ENCODE measurements at places on chromosomes 5 and 9. TPM values are rescaled to one million over a fixed set of nuclear protein-coding genes. Genes with fewer than 3 reads are reported as not detected.

DNA sequence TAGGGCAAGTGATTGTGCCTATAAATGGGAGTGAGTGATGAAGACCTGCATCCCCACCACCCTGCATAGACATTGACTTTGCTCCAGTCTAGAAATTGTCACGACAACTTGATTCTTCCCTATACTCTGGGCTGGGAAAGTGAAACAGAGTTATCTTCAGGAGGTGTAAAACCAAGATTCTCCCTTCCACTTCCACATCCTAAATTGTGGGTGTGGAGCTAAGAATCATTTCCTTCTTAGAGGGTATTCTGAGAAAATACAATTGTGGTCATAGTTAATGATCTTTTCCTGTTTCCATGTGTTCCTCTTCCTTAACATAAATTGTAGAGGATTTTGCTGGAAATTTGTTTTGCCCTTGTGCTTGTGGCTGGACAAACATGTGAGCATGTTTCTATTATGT lies 96.8 kb upstream of the PJA2 start:
- DNase-seq: no peak

DNA sequence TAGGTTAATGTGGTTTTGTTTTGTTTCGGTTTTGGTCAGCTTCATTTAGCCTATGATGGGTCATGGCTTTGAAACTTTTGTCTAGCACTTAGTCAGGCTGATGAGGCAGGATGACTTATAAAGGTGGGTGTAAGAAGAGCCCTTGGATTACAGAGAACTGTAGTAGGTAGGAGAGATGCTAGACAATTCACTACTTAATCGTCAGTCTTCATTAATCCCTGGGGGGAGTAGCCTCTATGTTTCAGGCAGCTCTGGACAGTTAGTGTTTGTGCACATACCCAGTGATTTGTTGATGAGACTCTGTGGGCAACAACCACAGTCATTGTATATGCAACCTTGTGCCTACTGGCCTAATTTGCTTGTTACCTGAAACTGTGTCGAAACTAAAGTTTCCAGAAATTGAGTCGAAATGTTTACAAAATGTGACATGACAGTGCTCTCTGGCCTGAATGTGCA lies 113.3 kb downstream of the MTREX start:
- no peak for DNase-seq

The CCDC183 gene
- polyA plus RNA-seq: 1.1 TPM

- no peak for DNase-seq
Measured at GRCh38 chr9:36802201-36802920, 229.7 kb downstream of the MELK start.
